RWPE2 (cell line): ENCODE measurements at places on chromosomes 16 and 17.

DNA sequence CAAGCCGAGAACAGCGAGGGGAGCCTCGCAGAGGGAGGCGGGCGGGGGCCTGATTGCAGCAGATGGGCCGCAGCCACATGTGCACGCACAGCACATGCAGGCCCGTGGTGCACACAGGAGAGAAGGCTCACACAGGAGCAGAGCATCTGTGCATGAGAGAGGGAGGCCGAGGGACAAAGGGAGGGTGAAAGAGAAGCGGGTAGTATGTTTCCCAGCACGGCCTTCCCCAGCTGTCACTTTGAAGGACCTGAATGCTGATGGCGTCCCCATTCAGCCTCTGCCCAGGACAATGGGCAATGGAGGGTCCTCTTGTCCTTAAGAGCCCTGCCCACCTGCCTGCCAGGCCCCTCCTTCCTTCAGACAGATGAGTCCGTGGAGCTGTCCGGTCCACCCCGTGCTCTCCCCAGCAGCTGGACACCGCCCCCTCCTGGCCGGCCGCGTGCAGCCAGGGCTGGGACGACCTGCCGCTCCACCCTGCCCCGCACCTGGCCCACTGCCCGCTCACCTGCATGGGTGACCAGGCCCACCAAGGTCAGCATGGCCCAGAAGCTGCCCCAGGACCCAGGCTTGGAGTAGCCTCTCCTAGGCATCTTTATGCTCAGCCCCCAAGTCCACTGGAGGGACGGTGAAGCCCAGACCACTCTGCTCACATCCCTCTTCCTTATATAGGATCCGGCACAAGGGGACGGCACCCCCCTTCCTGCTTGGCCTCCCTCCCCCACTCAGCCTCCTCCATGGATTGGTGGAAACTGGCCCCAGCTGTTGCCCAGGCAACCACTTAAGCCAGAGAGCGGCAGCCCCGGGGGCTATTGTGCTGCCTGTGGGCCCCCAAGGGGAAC is at the start of gene BTBD17:
TSS of gene BTBD17 (minus strand) at position 639 of the 839 bp plus-strand sequence. CDS start at position 590, 49 bp downstream.
- no peak within 1 kb of the TSS for H3K4me3 ChIP-seq
- H3K4me1 ChIP-seq = no peaks in the 10 kb centered on the region
- H3K36me3 ChIP-seq = no peaks in the 10 kb centered on the region
- H3K27ac ChIP-seq = no peak within 1 kb of the TSS
- DNase-seq = peak; percentile 65
- peaks cover 44% of the 10 kb centered on the region for H3K27me3 ChIP-seq

DNA sequence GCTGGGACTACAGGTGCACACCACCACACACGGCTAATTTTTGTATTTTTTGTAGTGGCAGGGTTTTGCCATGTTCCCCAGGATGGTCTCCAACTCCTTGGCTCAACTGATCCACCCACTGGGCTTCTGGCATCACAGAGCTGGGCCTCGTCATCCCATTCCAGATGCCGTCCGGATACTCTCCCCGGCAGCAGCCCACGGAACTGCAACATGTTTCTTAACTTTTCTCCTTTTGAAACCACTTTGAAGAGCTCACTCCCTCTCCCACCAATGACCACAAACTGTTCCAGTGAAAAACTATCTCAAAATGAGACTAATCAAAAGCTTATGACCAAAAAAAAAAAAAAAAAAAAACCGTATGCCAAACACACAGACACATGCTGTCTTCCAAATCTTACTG is 17.6 kb downstream of the PEMT start:
- H3K27ac ChIP-seq = no peak overlapping the region
- no peaks in the 10 kb centered on the region for H3K27me3 ChIP-seq
- H3K36me3 ChIP-seq = no peaks in the 10 kb centered on the region
- H3K4me1 ChIP-seq = peaks cover 17% of the 10 kb centered on the region

DNA sequence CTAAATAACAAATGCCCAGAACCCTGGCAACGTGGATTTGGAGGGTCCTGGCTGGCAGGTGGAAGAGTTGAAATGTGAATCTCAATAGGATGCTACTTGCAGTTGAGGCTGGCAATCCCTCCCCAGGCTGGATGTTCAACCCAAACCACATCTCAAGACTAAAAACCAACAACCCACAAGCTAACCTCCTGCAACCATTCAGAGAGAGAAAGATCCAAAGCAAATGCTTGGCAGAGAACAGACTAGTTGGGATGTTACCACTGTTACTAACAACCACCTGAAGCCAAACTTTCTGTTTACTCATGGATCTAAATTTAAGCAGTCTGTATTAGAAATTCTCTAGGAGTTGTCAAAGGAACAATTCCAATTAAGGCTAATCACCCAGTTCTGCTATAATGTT is 27.9 kb downstream of the SMG6 start:
- H3K36me3 ChIP-seq = peaks cover 37% of the 10 kb centered on the region; the same call in 1 of the 2 replicates
- no peak overlapping the region for H3K27ac ChIP-seq
- H3K27me3 ChIP-seq = no peaks in the 10 kb centered on the region

DNA sequence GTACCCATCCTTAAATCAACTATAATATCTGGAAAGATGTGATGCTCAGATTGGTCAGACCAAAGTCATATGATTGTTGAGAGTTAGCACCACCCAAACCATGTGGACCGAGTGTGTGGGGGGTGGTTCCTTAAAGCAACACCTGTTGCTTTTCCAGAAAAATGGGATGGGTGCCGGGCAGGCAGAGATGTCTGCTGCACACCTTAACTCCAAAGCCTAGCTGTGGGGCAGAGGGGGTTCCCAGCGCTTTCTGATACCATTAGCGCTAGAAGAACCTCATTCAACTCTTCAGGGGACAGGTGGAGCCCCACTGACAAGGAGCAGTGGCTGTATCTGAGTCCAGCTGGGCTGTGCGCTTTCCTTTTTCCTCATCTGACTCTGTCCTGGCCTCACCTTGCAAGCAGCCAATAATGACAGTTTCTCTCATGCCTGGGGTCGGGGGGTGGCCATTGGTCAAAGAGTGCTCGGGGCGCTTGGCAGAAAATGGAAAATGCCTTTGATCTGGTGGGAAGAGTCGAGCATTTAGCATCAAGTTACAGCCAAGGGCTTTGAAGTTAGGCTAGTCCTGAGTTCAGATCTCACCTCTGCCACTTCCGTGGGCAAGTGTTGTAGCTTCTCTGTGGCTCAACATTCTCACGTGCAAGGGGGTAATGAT is 82.6 kb downstream of the IRX3 start:
- H3K27me3 ChIP-seq = no peaks in the 10 kb centered on the region
- no peak overlapping the region for H3K4me3 ChIP-seq
- no peak overlapping the region for H3K27ac ChIP-seq
